Right renal cortex interstitium (tissue), 3 donors: ENCODE measurements at places on chromosomes 4 and X. TPM values are rescaled to one million over a fixed set of nuclear protein-coding genes. Genes with fewer than 3 reads are reported as not detected.

GRCh38 chr4:102218656-102219055, 126.6 kb downstream of the SLC39A8 start:
- DNase-seq = no peak

DNA sequence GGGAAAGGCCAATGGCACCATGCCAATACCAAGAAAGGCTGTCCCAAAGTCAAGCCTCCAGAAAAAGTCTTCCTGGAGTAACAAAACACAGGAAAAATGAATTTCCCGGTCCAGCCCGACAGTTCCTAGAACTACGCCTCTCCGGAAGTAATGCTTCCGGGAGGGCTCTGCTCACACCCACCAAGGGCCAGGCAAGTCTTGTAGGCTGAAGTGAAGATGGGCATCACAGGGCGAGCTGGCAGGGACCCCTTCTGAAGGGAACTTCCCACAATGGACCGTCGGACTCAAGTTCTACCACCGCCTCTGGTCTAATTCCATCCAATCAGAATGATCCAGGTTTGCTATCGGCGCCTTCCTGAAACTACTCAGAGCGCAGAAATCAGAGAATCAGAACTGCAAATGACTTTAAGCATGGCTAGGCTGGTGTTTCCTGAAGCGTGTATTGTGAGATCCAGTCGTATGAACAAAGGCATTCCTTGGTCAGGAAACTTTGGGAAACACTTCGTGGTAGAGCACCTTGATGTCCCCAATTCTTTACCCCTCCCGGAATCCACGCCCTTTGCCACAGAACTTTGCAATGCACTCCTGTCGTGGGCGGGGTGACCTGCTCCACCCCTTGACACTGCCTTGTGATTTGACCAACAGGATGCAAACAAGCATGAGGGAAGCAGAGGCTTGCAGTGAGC, 127.8 kb downstream of the BCOR start:
- no peak for DNase-seq

The HELT gene
- polyA plus RNA-seq = not detected

GRCh38 chrX:150975655-150976390, 7.3 kb upstream of the HMGB3 start:
- DNase-seq = no peak

DNA sequence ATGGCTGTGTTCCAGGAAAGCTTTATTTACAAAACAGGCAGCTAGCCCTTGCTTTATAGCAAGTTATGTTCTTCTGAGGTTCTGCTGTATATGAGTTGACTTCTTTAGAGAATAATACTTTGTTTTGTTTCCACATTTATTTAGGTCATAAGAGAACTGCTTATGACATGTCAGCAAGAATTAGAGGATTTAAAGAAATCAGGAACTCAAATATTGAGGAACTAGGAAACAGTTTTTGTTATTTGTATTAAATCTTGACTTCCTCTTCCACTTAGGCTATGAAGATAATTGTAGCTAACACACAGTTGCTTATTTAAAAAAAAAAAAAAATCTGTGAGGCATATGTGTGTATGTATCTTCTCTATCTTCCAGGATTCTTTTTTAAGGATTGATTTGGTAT, 14.3 kb downstream of the ZRSR2 start:
- no peak for DNase-seq
